PC-3 (cell line): ENCODE measurements at places on chromosomes 16 and 17. TPM values are rescaled to one million over a fixed set of nuclear protein-coding genes. Genes with fewer than 3 reads are reported as not detected.

Gene KRT9
- total RNA-seq, result 1.0 TPM in 1 of 2 replicates, not detected in the other

- no peak for DNase-seq
These were observed 220.6 kb downstream of the HS3ST4 start for GRCh38 chr16:25912321-25912720.

GRCh38 chr17:2892305-2892971 is 96.2 kb downstream of the RAP1GAP2 start:
- peak; percentile 92 for DNase-seq

GRCh38 chr17:60594734-60595133 is 5.3 kb upstream of the PPM1D start:
- DNase-seq, result no peak

- no peak for DNase-seq
These were observed 7.4 kb upstream of the PGS1 start for GRCh38 chr17:78371056-78371455.

- DNase-seq, result no peak
These were observed 13.7 kb upstream of the CSNK1D start for GRCh38 chr17:82287013-82287867.

GRCh38 chr17:59377410-59377809 is 46.0 kb downstream of the YPEL2 start:
- DNase-seq, result no peak

- peak; percentile 74 for DNase-seq
These were observed 12.8 kb upstream of the PRR14 start for GRCh38 chr16:30637944-30638343.

Gene CBLN1
- 0.04 TPM in 1 of 2 replicates, not detected in the other for total RNA-seq

DNA sequence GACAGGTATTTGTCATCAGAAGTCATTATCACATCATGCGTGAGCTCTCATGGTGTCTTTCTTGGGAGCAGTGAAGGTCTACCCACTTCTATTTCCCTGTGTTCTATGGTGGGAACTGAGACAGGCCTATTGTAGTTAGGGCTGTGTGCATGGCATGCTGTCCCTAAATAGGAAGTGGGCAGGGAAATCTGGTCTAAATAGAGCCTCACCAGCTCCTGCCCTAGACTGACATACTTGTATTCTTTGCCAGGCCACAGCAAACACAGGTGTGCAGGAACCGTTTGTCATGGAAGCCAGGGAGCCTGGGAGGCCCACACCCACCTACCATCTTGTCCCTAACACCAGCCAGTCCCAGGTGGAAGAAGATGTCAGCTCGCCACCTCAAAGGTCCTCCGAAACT is 10.1 kb downstream of the SLC7A6 start:
- no peak for DNase-seq

- DNase-seq, result peak; percentile 29
These were observed 873 bp downstream of the SETD1A start for GRCh38 chr16:30958175-30959079.

Gene YWHAE
- 210 and 342 TPM in 2 replicates for total RNA-seq

DNA sequence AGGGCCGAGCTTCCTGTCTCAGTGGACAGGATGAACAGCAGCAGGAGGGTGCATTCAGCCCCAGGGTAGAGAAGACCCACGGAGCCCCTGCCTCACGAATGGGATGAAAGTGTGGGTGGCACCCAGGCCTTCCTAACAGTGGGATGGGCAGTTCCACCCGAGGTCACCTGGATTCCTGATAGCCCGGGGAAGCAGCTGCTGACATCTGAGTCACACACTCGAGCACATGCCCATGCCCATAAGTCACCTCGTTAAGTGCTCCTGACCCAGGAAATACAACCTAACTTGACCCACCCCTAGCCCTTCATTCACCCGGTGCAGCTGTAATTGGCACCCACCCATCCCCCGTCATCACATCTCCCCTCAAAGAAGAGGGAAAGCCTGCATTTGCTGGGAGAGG is 85.3 kb upstream of the FOXF1 start:
- DNase-seq, result no peak

Gene CLEC18A
- 0.22 TPM in 1 of 2 replicates, not detected in the other for total RNA-seq

- no peak for DNase-seq
These were observed 33.5 kb downstream of the TK2 start for GRCh38 chr16:66516509-66516807.

Gene MT1A
- not detected in 2 replicates for total RNA-seq

DNA sequence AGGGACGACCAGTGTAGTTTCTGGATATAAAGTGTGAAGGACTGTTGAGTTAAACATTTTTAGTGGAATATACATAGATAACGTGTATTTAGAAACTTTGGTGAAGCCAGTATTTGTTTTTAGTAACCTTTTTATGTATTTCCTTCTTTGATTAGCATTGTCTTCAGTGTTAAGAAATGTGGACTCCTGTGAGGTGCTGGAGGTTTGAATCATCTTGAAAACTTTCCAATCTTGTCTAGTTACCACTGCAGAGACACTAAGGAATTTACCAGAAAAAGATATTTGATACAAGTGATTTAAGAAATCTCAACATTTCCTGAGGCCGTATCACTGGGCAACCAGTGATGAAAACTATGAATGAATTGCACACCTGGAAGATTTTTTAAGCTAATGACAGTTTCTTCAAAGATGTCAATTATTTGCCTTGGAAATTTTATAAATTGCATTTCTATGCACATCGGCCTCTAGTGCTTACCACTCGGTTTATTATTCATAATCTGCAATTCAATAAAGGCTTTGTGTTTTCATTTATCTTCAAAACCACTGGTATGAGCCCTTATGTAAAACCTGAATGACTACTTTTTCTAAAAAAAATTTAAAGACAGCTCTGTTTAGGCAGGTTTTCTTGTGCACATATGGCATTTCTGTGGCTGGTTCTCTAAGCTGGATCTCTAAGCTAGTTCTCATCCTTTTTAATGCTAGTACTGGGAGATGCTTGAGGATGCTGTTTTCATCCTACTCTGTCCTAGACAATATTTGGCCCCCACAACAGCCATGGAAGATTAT is 31.4 kb upstream of the ADCY7 start:
- peak; percentile 40 for DNase-seq

Gene KRTAP1-5
- total RNA-seq, result 0.51 TPM in 1 of 2 replicates, not detected in the other

GRCh38 chr16:31085873-31086628 is 2.7 kb downstream of the PRSS53 start:
- no peak for DNase-seq

Gene IL4R
- 25.1 and 32.1 TPM in 2 replicates for total RNA-seq

DNA sequence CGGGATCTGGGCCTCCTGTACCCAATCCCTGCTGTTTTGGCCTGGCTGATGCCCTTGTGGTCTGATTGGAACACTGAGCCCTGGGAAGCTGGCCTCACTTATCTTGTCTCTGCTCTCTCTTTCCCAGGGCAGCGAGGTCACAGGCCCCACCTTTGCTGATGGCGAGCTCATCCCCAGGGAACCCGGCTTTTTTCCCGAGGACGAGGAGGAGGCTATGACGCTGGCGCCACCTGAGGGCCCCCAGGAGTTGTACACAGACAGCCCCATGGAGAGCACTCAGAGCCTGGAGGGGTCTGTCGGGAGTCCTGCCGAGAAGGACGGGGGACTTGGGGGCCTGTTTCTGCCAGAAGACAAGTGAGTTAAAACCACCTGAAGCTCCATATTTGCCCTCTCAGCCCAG is 126.0 kb downstream of the RAB11FIP4 start:
- peak; percentile 3 for DNase-seq

Gene ZG16B
- total RNA-seq, result 8.6 and 17.0 TPM in 2 replicates

Gene CFAP97D1
- total RNA-seq, result 0.12 and 0.29 TPM in 2 replicates

DNA sequence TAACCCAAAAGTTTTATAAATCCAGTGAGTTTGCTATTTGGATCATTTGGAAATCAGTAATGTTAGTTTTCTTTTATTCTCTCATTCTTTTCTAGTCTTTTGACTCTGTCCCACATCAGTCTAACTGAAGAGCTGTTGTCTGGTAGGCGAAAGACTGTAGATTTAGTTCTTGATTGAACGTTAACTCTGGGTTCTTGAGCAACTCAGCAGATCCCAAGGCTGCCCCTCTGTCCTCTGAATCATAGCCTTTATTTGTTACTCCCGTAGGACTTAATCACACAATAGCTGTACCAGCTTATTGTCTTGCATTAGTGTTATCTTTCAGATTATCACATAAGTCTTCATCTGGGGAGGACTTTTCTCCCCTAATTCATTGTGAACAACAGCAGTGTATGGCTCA is 119.3 kb upstream of the TOM1L1 start:
- DNase-seq, result no peak

Gene PTX4
- 0.22 and 0.40 TPM in 2 replicates for total RNA-seq

DNA sequence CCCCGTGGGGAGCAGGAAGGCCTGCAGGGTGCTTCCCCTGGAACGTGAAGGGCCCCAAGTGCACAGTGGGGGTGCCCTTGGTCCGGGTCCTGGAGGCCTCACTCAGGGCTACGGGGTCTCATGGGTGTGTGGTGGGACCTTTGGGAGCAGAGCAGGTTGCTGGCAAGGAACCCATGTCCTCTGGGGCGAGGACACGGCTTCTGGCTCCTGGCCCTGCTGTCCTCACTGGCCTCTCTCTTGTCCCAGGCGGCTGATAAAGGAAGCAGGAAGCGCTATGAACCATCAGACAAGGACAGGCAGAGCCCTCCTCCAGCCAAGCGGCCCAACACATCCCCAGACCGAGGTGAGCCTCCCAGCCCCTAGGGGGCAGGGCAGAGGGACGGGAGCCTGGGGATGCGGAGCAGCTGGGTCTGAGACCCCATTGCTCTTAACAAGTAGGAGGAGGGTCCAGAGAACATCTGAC is 9.8 kb upstream of the IL17C start:
- DNase-seq, result peak; percentile 9

- DNase-seq, result no peak
These were observed 1436.1 kb upstream of the GOT2 start for GRCh38 chr16:60170196-60170595.

DNA sequence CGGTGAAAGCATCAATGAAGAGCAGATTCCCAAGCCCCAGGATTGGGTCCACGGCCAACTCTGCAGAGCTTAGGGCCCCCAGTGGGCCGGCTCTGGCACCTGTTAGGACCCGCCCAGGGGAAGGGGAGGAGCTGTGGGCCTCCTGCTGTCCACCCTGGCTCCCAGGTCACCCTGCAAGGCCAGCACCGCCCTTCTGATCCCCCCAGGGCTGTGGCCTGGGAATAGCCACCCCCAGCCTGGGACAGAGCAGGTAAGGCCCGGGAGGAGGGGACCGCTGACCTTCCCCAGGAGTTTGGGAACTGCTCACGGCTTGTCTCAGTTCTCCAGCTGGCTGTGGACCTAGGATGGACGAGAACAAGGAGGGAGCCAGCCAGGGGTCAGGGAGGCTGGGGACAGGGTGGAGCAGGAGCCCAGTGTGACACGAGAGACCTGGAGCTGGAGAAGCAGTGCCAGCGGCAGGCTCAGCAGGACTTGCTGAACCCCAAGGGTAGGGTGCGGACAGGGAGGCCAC is 39.3 kb upstream of the SLC38A10 start:
- DNase-seq, result no peak

GRCh38 chr17:4490109-4490591 is 8.5 kb upstream of the SPNS2 start:
- DNase-seq, result no peak

Gene CA4
- not detected in 2 replicates for total RNA-seq

Gene TRIM47
- total RNA-seq, result 73.7 and 109 TPM in 2 replicates

Gene CD300LG
- not detected in 2 replicates for total RNA-seq

Gene PRSS8
- 18.0 and 23.4 TPM in 2 replicates for total RNA-seq

Gene WFIKKN1
- 0.11 and 0.40 TPM in 2 replicates for total RNA-seq

Gene EVPL
- total RNA-seq, result 38.8 and 48.3 TPM in 2 replicates

Gene TMEM204
- total RNA-seq, result not detected in 2 replicates

- peak; percentile 4 for DNase-seq
These were observed 26.9 kb upstream of the LITAF start for GRCh38 chr16:11613381-11614303.

Gene CD7
- total RNA-seq, result 0.15 and 0.98 TPM in 2 replicates

DNA sequence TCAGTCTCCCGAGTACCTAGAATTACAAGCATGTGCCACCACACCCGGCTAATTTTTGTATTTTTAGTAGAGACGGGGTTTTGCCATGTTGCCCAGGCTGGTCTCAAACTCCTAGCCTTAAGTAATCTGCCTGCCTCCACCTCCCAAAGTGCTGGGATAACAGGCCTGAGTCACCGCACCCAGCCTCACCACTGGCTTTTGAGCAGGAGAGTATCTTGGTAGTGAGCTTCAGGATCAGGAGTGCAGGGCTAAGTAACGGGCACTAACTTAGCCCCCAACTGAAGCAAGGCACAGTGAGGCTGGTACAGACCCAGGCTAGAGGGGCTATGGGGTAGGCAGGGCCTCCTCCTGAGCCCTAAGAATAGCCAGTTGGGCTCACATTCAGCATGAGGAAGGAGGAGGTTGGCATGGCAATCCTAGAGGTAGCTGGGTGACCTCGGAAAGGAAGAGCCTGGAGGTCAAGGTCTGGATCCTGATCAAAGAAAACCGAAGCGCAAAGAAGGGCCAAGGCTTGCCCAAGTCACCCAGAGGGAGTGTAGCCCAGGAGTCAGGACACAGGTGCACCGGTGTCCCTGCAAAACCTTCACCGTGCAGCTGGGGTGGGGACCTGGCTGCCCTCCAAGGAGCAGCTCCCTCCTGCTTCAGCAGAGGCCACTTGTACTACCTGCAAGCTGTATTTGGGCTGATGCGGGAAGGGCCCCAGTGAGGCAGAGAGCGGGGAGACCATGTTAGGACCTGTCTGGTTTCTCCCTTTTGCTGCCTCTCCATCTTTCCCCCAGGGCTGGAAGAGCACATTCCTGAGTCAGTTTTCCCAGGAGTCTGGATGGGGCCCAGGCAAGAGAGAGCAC is 1.3 kb upstream of the ADGRG5 start:
- no peak for DNase-seq

Gene MVD
- total RNA-seq, result 38.3 and 48.9 TPM in 2 replicates

DNA sequence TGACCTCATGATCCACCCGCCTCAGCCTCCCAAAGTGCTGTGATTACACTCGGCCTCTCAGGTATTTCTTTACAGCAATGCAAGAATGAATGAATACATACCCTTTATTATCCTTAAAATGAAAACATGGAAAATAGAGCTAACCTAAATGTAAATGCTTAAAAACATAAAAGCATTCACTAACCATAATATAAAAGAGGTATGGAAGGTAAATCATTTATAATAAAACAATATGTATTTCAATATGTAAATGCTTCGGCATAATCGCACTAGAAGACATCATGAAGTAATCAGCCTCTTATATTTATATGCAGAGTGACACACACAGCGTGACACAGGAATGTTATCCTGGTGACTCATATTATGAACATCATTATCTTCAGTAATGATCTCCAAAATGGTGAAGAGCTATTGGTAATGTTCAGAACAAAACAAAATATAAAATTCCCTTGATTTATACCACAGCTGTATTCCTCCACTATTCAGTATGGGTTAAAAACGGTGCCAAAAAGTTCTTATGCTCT is 53.9 kb downstream of the AIPL1 start:
- peak; percentile 77 for DNase-seq

Gene STXBP4
- total RNA-seq, result 6.2 and 10.3 TPM in 2 replicates

Gene FDXR
- 28.1 and 44.5 TPM in 2 replicates for total RNA-seq
